ENCODE measurements at places on chromosomes 2 and 18.

- no peak for DNase-seq
Observed at GRCh38 chr2:227748079-227748478, 2.4 kb downstream of the SCYGR8 start.

DNA sequence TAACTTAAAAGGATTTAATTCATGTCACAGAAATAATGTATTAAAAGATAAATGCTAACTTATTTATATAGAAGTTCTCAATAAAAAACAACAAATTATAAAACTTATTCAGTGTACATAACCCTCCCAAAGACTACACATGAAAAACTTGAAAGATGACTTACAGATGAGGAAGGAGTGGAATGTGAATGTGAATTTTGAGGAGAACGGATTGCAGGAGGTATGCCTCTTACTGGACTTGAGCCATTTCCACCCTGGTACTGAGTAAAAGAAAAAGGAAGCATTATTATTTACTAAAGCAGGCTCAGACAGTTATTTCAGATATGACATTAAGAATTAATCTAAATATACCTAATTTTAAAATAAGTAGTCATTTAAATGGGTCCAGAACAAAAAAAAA, 104.4 kb downstream of the TLK1 start:
- no peak for DNase-seq

DNA sequence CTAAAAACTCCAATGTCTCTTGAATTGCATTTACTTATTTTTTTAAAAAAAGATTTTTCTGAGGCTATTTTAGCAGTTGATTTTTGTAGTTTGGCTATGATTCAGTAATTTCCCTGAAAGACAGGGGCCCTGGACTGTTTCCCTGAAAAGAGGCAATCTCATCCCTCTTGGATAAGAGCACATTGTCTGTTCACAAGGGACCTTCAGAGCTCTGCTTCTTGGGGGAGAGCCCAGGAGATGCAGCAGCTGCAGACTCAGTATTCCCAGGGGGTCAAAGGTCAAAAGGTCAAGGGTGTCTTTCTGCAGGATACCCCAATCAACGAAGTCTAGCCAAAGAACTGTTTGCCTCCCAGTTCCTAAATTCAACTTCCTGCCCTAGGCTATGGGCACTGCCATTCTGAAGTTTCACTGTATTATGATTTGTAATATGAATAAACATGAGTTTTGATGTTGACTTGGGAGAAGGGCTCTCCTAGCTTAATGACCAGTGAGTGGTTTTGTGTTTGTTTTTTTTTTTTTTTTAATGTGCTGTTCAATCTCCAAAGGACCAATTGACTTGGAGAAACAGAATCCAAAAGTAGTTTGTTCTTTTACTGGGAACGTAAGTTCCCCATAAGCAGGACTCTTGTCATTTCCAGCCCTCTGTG, 157.0 kb upstream of the SERPINE2 start:
- no peak for DNase-seq

- DNase-seq, result no peak
Observed at GRCh38 chr2:17355608-17356329, 162.5 kb downstream of the RAD51AP2 start.

GRCh38 chr2:119432851-119433522, 1.3 kb downstream of the TMEM37 start:
- no peak for DNase-seq
